Globus pallidus (tissue), 1 donor: ENCODE measurements at places on chromosomes 3 and 15.

GRCh38 chr15:31579282-31579681 is 252.6 kb downstream of the KLF13 start:
- DNase-seq, result peak; percentile 18

DNA sequence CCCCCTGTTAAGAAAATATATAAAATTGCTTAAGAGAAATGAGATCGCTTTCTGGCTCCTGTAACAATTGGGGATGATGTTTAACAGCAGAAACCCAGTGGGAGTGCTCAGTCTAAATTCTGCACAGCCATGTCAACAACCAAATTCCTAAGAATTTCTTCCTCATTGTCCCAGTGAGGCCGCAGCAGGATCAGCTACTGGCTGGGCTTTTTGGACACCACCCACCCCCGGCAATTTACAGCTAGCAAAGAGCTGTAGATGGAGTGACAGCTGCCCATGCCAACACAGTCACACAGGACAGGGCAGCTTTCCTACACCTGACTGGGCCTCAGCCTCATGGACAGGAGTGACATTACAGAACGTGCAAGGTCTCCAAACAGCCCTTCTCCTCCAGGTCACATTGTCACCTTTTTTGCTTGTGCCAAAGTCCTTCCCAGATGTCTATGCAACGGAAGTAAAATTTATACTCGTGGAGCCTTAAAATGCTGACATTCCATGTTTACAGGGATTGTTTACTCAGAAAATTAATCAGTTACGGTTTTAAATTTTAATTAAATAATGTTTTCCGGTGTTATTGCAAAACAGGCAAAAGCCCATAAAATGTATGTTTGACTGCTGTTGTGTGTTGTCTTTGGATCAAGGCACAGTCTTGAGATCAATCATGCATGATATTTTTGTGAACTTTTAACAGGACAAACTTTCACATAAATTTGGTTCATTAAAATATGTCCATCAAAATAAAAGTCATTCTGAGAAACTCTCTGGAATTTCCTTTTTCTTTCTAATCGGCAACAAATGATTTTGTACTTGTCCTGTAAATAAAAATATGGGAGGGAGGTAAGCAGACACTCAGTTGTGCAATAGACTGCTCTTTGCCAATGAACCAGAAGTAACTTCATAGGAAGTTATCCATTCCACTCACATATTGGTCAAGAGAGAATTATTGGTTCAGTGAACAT is 943.2 kb downstream of the MCTP2 start:
- no peak for DNase-seq

GRCh38 chr3:183892610-183893214 is 8.0 kb upstream of the PARL start:
- DNase-seq, result no peak

GRCh38 chr15:75738014-75738646 is 25.5 kb upstream of the CSPG4 start:
- DNase-seq, result no peak

- no peak for DNase-seq
These were observed 8.9 kb downstream of the TPM1 start for GRCh38 chr15:63051156-63052066.

DNA sequence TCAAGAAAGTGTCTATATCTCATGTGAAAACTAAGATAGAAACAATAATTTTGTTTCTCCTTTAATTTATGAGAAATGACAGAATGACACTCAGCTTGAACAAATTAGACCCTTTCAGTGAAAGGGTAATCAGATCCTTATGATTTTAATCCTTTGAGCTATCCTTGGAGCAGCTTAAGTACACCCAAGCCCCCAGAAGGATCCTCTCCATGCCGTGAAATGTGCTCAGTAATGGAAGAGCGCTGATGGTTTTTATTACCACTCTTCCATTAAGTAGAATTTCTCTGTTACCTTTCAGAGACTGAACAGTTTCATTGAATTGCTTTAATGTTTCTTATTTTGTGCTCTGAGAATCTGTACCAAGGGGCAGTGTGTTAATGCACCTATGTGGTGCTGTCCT is 54.3 kb downstream of the HMG20A start:
- no peak for DNase-seq

DNA sequence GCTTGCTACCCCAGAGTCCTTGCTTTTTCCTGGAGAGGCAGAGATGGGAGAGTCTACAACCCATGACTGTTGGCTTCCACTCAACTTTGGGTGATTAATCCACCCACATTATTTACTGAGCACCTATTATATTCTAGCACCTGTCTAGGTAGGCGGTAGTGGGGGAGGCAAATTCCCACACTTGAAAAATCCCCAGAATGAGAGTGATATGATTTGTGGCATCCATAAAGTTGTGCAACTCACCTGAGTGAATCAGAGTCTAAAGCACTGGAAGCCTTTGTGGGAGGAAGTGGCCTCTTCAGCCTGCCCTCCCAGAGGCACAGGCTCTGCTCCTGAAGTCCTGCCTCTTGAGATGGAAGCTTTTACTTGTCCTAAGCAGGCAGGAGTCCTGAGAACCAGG is 40.4 kb upstream of the CTNNB1 start:
- DNase-seq, result no peak

GRCh38 chr3:172057624-172058327 is 18.4 kb downstream of the FNDC3B start:
- no peak for DNase-seq

DNA sequence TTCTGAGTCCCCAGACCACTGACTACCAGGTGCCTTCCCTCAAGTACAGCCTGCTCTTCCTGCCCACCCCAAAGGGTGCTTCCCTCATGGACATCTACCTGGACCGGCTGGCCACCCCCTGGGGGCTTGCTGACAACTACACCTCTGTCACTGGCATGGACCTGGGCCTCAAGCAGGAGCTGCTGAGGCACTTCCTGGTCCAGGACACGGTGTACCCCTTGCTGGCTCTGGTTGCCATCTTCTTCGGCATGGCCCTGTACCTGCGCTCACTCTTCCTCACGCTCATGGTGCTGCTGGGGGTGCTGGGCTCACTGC is 9.3 kb downstream of the DISP2 start:
- DNase-seq, result no peak

- DNase-seq, result no peak
These were observed 33.9 kb upstream of the STRIT1 start for GRCh38 chr3:155327430-155327829.

- DNase-seq, result no peak
These were observed 375.8 kb upstream of the ARPP21 start for GRCh38 chr3:35263477-35263876.

GRCh38 chr3:87121856-87122255 is 105.3 kb upstream of the CHMP2B start:
- no peak for DNase-seq

GRCh38 chr15:52804526-52805081 is 14.5 kb upstream of the ONECUT1 start:
- no peak for DNase-seq

DNA sequence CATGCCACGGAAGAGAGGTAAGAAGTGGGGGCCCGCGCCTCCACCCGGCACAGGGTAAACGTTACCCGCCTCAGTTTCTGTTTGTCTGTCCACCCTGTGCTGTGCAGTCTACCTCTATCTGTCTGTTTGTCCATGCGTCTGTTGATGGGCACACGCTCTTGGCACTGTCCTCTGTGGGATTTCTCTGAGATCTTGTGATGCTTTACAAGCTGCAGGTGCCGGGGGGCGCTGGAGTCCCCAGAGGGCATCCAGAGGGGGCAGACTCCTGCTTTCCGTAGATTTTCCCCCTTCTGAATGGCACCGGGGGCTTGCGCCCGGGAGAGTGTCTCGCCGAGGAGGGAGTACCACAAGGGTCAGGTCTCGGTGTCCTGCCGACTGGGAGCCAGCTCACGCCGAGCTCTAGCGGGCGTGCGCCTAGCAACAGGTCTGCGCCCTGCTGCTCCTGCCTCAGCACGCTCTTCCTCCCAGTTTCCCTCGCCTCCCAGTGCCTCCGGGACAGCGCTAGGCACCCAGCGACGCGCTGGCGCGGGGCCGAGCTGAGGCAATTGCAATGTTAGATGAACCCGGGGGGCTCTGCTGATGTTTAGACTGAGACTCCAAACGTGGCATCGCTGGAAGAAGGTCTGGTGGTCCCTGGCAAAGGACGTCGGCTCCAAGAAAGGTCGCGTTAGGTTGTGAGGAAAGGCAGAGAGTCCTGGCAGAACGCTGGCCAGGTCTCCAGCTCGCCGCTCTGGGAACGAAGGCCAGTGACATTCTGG is 667 bp downstream of the CEMIP start:
- DNase-seq, result no peak

DNA sequence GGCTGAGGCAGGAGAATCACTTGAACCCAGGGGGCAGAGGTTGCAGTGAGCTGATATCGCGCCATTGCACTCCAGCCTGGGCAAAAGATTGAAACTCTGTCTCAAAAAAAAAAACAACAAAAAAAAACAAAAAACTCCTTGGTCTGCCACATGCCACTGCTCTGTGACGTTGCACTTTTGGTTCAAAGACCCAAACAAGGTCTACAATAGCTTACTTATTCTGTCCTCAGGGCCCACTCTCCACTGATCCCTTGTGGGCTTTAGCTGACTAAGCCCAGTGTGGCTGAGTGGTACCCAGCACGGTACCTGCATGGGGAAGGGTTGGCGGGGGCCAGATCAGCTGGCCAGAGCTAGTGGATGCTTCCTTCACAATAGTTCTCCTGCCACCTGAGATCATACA is 1.8 kb downstream of the MON1A start:
- no peak for DNase-seq

DNA sequence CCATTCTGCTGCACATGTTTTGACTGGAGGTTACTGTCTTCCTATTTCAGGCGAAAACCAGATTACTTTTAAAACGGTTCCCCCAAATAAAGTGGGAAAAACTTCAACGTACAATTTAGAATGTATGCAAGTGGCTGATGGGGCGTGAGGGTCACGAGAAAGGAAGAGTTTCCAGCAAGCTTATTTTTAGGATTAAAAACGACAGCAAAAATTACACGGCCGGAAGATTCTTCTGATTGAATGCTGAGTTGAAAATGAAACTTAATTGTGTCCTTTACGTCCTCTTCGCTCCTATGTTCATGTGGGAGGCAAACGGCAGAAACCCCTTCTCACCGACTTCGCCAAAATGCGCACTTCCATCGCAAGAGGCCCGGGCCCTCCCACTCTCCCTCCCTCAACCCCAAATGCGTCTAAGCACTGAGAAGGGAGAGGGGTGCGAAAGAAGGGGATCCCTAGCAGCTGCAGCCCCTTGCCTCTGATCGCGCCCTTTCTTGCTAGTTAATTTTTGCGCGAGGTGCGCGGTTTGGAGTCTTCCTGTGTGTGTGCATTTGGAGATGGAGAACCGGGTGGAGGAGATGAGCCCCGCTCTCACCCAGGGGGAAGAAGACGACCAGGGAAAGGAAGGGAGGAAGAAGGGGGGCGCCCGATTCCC is 656 bp downstream of the CD47 start:
- peak; percentile 68 for DNase-seq

DNA sequence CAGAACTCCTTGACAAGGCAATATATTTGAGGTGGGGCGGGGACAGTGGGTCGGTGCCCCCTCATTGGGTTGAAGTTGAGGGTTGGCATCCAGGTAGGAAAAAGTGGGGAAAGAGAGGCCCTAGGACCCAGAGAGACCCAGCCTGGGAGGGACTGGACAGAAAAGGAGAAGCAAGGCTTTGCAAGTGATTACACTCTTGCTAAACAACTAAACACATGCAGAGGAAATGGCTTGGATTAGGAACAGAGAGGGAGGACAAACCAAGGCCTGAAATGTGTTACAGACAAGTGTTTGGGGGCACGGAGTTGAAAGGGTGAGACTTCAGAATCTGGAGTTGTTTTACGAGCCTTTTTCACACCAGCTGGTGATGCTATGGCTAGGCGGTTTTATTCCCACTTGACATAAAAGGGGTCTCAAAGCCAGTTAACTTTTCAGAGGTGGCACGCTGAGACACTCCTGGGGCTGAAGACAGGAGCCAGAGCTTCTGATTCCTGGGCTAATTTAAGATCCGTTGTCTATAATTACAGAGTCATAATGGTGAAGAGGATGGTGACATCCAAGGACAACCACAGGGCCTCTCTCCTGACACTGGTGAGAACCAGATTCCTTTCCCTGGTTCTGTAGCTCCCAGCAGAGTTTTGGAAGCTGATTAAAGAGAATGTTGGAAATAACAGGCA is 7.7 kb upstream of the KCTD6 start:
- DNase-seq, result no peak
